NCI-H345 (cell line): ENCODE measurements at places on chromosomes 12 and 14.

DNA sequence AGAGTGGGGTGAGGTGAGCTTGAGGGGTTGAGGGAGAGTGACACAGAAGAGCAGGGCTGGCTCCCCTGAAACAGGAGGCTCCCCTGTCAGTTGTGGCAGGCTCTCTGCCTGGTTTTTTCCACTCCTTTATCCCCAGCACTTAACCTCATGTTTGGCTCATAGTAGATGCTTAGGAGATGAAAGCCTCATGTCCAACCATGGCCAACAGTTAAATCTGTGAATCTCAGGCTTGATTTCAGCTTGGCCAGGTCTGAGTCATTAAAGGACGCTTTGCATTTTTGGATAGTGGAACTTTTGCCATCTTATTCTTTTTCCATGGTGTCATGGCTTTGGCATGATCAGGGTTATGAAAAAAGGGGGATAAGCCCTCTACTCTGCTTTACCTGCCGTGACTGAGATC lies 117.2 kb downstream of the CACNA1C start:
- DNase-seq = no peak

GRCh38 chr12:59429766-59430165 lies 166.1 kb upstream of the SLC16A7 start:
- DNase-seq = no peak

DNA sequence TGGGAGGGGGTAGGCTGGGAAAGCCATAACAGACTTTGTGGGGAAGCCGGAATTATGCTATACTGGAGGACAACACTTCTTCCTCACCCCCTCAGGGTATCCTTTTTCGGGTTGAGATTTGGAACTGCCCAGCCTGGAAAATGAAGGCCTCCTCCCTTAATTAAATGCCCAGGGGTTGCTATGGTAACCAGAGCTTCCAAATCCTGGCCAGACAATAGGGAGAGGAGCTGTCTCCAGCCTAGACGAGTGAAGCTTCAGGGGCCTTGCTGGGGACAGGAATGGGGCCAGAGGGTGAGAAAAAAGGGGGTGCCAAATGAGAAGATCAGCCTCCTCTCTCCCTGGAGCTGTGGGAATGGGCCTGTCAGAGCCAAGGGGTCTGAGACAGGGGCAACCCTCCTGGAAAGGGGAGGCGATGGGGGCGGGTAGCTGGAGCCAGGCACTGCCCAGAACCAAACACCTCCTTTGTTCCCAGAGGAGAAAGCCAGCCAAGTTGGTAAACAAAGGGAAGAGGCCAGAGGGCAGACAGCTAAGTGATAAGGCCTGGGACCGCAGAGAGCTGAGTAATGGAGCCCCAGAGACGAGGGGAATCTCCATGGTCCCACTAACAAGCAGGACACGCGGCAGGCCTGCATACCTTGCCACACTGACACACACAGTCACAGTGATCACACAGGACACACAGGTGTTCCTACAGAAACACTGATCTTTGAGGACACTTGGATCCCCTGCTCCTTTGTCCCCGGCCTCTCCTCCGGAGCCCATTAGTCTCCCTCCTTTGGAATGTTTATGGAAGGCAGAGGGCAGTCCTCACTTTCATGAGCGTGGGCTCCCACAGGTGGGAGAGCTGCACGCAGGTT lies 17.9 kb upstream of the RND1 start:
- no peak for DNase-seq

GRCh38 chr12:130350715-130351114 lies 13.0 kb downstream of the PIWIL1 start:
- DNase-seq = no peak

GRCh38 chr14:104386151-104386841 lies 193.3 kb upstream of the C14orf180 start:
- no peak for DNase-seq

DNA sequence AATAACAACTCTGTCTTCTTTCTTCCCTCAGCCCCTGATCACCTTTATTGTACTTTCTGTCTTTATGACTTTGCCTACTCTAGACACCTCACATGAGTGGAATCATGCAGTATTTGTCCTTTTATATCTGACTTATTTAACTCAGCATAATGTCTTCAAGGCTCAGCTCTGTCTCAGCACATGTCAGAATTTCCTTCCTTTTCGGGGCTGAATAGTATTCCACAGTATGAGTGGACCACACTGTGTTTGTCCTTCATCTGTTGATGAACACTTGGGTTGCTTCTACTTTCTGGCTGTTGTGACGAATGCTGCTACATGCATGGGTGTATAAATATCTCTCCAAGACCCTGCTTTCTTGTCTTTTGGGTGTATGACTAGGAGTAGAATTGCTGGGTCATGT lies 117.6 kb downstream of the KIF26A start:
- no peak for DNase-seq

- DNase-seq = no peak
These were observed 93.6 kb downstream of the TTC7B start for GRCh38 chr14:90722590-90722989.

DNA sequence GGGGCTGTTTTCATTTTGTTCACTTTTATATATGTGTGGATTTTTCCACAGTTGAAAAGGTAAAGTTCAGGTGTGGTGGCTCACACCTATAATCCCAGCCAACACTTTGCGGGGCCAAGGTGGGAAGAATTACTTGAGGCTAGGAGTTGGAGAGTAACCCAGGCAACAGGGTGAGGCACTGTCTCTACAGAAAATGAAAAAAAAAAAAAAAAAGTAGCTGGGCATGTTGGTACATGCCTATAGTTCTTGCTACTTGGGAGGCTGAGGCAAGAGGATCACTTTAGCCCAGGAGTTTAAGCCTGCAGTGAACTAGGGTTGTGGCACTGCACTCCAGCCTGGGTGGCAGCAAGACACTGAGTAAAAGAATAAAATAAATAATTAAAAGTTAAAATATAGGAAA lies 326.5 kb downstream of the NAV3 start:
- DNase-seq = no peak

- no peak for DNase-seq
These were observed 389.7 kb upstream of the FAR2 start for GRCh38 chr12:28759333-28759732.
